ENCODE measurements at places on chromosomes 7 and 10.
A peak's percentile ranks its signal among the peaks of the same experiment; 100 is the strongest.

- DNase-seq: no peak
These were observed 73.8 kb upstream of the JCAD start for GRCh38 chr10:30133198-30133597.

- DNase-seq: no peak
These were observed 438.0 kb upstream of the NFE2L3 start for GRCh38 chr7:25714013-25714412.

DNA sequence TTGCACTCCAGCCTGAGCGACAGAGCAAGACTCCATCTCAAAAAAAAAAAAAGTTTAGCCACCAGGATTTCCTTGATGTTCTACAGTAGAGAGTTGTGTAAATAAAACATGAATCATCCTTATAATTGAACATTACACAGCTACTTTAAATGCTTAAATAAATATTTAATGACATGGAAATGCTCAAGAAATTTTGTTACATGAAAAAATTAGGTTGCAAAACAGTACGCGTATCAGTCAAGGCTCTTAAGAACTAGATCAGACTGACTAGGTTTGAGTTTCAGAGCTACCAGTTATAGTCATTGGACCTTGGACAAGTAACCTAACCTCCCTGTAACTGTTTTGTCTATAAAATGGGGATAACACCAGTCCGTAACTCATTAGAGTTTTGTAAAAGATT is 38.7 kb upstream of the GSAP start:
- no peak for DNase-seq

GRCh38 chr10:103820101-103821062 is 35.0 kb downstream of the SH3PXD2A start:
- peak; percentile 67 for DNase-seq

GRCh38 chr7:67913604-67914003 is 917.0 kb downstream of the TYW1 start:
- DNase-seq: no peak

DNA sequence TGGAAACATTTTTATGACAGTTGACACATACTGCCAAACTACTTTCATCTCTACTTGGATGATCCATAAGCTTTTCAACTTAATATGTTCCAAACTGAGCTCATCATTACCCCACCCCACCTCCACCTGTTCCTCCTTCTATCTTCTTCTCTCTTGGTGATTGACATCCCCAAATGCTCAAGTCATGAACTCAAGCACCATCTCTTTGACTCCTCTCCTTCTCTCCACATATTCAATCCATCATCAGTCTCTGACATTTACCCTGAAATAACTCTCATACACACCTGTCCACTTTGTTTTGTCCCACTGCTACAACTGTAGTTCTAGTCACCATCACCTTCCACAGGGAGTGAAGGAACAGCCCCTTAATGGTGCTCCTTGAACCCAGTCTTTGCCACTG is 43.3 kb downstream of the SGCE start:
- no peak for DNase-seq

DNA sequence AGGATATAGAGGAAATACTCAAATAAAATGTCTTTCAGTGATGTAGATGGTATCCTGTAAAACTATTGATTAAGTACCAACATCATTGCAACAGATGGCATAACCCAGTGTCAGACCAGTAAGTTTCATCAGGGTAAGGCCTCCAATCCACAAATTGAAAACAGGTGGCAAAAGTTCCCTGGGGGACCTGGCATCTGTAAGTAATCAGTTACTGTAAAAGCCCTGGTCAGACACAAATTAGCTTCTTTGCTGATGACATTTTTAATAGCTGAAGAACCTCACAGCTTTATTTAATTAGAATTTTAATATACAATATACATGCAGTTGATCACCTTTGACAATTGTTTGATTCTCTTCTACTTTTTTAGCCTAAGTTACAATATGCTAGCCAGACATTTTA is 152.5 kb downstream of the PLXDC2 start:
- no peak for DNase-seq

DNA sequence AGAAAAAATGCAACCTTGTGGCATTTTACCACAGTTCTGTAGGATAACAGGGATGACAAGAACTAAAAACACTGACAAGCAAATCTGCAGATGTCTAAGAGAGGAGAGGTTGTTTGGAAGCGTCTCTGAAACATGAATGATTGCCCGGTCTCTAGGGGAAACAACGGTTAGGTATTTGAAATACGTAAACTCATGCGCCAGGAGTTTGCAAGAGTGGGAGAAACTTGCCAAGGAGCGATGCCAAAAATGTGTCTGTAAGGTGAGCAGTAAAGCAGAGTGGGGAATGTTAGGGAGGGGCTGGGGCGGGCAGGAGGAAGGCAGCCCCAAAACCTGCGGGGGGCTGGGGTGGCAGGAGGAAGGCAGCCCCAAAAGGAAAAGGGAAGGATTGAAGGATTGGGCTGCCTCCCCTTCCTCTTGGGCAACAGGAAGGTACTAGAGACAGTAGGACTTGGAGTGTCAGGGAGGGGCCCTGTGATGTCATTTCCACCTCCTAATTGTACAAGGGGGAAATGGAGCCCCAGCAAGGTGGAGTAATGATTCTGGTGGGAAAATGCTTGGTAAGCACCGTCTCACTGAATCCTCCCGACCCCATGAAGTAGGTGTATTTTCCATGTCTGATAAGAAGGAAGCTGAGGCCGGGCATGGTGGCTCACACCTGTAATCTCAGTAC is 33.2 kb upstream of the PLEKHA1 start:
- DNase-seq: no peak

DNA sequence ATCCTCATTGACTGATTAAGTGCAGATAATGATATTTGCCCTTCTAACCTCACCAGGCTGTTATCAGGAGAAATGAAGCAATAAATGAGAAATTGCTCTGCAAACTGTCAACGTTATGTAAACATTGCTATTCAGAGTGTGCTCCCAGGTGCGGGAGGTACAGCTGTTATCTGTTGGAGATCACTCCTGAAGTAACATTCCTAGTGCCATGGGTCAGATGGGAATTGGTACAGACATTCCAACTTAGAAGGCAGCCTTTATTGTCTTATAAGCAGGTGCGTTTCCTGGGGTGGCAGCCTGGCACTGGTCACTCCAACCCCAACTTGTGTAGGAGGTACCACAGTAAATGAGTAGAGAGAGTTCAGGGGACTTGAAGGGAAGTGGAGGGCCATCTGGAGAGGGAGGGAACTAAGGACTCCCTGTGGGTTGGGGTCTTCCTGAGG is 36.8 kb downstream of the HK1 start:
- DNase-seq: no peak

- DNase-seq: no peak
These were observed 53.0 kb downstream of the FAM241B start for GRCh38 chr10:69682955-69683474.

GRCh38 chr10:2777666-2778355 is 289.5 kb upstream of the PFKP start:
- no peak for DNase-seq

- DNase-seq: peak; percentile 65
These were observed 15.1 kb upstream of the NME8 start for GRCh38 chr7:37833107-37833817.

- peak; percentile 32 for DNase-seq
These were observed 1020.2 kb upstream of the C7orf33 start for GRCh38 chr7:147570390-147570789.

DNA sequence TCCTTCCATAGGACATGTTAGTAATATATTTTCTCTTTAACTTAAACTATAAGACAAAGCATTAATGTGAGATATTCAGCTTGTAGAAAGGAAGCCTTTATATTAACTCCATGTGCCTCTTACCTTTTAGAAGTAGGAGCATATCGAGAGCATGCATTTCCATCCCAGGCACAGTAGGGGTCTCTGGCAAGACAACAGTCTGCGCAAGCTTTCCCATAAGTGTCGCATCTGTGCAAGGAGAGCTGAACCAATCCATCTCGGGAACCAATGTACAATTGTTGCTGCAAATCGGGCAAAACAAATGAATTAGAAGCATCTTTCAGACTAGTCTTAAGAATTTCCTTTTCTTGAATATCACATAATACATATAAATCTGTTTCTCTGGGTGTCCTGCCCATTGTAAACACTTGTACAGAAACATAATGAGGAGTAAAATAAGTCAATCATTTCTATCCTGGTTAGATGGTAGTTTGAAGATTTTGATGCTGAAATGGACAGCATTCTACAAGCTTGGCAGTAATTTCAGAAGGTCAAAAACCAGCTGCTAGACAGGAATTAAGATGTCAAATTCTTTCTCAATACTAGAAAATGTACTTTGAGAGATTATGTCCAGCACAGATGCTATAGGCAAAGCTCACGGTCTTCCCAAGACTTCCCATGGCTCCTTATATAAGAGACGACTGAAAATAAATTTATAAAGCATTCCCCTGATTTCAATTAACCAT is 171.8 kb downstream of the SEMA3D start:
- DNase-seq: no peak

DNA sequence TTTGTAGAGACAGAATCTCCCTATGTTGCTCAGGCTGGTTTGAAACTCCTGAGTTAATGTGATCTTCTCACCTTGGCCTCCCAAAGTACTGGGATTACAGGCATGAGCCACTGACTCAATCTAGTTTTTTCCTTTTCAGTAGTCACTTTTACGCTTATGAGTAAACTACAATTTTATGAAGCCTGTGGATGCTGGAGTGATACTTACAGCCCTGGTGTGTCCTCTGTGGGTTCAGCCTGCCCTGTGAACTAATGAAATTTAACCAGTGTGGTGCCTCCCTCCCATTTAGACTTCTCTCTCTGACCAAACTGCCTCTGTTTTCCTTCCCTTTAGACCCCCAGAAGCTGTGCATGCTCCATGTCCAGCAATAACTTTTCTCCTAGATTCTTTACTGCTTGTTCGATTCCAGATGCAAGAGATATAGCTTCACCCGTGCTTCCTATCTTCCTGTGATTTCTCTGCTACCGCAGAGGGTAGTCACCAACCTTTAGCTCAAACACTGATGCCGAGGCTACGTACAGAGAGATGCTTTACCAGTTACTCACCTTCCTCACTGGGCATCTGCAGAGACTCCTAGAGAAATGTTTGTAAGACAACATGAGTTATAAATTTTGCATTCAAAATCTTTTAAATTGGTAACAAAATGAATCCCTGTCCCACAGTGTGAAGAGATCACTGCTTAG is 90.8 kb downstream of the KIAA1217 start:
- DNase-seq: peak; percentile 31

DNA sequence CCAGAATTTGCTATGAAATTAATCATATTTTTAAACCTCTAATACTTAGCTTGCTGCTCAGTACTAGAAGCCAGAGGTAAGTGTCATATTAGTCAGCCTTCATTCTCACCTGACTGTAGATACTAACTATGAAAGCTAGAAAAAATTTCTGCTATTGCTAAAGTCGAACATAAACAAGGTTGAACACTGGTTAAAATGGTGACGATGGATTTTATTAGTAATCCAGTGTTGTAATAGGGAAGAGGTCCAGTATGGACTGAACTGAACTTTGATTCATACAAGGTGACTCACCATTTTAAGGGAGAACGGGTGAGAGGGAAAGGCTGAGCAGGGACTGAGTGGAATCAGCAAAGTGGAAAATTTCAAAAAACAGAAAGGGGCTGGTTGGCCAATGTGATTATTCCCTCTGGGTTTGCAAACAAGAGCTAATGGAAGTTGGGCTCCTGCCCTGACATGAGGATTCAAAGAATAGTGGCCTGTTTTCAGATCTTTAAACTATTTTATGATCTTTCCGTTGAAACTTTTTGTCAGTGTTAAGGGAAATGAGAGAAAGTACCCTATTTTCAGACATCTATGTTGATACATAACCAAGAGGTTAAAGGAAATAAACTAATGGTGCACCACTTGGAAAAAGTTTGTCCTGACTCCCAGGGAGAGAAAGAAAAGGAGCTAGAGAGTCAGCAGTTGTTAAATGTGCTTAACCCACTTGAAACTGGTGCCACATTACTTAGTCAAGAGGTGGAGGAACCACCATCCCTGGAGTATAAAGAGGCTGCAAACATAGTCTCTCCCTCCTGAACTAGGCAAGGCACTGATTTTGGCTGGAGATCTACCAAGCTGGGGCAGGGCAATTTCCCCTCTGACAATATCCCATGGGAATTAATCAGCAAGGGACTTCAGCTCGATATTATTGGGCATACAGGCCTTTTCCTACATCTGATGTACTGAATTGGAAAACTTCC is 15.3 kb upstream of the AKR1C1 start:
- peak; percentile 99 for DNase-seq

DNA sequence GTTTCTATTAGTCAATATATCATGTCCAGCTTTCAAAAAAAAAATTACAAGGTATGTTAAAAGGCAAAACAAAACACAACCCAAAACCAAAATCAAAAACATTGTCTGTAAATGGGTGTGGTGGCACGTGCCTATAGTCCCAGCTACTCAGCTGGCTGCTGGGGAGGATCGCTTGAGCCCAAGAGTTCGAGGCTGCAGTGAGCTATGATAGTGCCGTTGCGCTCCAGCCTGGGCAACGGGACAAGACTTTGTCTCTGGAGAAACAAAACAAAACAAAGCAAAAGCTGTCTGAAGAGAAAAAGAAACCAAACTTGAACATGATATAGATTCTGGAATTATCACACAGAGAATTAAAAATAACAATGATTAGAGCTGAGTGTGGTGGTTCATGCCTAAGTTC is 10.3 kb upstream of the CPA5 start:
- DNase-seq: peak; percentile 66

- no peak for DNase-seq
These were observed 409.3 kb downstream of the RPS24 start for GRCh38 chr10:78442836-78443550.

DNA sequence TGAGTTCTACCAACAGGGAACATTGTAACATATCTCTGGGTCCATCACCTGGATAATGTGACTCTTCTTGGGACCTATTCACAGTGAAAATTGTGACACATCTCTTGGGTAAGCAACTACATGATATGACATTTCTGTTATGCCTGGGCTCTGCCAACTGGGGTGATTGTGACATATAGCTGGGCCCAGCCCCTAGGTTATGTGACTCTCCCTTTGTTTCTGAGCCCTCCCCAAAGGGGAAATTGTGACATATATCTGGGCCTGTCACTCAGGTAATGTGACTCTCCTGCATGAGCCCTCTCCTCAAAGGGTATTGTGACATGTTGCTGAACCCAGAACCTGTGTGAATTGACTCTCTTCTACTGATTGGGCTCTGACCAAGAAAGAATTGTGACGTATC is 22.4 kb upstream of the ZNF107 start:
- DNase-seq: no peak

DNA sequence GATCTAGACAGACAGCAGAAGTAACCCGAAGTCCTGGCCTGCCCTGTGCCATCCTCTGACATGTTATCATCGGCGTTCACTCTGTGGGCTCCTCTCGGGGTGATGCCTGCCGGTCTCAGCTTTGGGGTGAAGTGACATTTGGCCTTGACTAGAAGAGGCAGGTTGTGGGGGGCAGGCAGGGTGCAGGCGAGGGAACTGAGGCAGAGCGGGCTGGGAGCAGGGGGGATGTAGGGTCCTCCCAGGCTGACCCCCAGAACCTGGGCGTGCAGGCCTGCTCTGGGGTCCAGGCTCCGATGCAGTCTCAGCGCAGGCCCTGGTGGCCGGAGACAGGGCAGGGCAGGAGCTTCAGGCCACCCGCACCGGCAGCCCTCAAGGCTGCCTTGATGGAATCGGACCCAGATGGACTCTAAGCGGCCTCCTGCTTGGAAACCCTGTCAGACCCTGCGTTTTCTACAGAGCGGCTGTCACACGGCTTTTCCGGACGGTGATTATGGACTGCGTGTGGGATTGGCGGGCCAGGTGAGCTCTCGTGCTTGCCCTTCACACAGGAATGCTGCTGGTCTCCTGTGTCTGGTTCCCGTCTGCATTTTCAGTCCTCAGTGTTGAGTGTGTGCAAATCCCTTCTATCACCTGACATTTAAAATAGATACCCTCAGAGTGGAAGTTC is 842 bp upstream of the JAKMIP3 start:
- no peak for DNase-seq

GRCh38 chr10:13834581-13835286 is 248.0 kb downstream of the PRPF18 start:
- peak; percentile 59 for DNase-seq

All from cardiac fibroblast (primary cell).